ENCODE measurements at places on chromosomes 6 and 20. TPM values are rescaled to one million over a fixed set of nuclear protein-coding genes. Genes with fewer than 3 reads are reported as not detected.

The OR2H2 gene
- total RNA-seq, result not detected

The GFRA4 gene
- total RNA-seq, result not detected

The FKBP1A gene
- 176 TPM for total RNA-seq

The GSTA5 gene
- total RNA-seq, result not detected

The NKX2-2 gene
- total RNA-seq, result not detected

The FRK gene
- total RNA-seq, result 0.85 TPM

The RAD21L1 gene
- total RNA-seq, result not detected

The SPEF1 gene
- 0.19 TPM for total RNA-seq

The UNC5CL gene
- not detected for total RNA-seq

The DBNDD2 gene
- 3.5 TPM for total RNA-seq

The SLC17A9 gene
- 7.9 TPM for total RNA-seq

The EDN1 gene
- total RNA-seq, result 87.4 TPM

The ZKSCAN3 gene
- 4.2 TPM for total RNA-seq

The ETV7 gene
- total RNA-seq, result 2.0 TPM

The NKX2-4 gene
- total RNA-seq, result not detected

The MICB gene
- 20.7 TPM for total RNA-seq

The GSTA2 gene
- not detected for total RNA-seq

The MOXD1 gene
- total RNA-seq, result 135 TPM

The DLK2 gene
- total RNA-seq, result 0.28 TPM

The TMEM244 gene
- total RNA-seq, result not detected

The PTCRA gene
- not detected for total RNA-seq

Measured in regular cardiac myocyte (primary cell).